ENCODE measurements at places on chromosomes 5 and 9.

GRCh38 chr5:125408448-125409233, 662.2 kb upstream of the ZNF608 start:
- DNase-seq = peak; percentile 88

GRCh38 chr5:96177303-96177869, 215.7 kb upstream of the ELL2 start:
- peak; percentile 76 for DNase-seq

- no peak for DNase-seq
These were observed 37.8 kb downstream of the MOCS2 start for GRCh38 chr5:53071738-53072137.

DNA sequence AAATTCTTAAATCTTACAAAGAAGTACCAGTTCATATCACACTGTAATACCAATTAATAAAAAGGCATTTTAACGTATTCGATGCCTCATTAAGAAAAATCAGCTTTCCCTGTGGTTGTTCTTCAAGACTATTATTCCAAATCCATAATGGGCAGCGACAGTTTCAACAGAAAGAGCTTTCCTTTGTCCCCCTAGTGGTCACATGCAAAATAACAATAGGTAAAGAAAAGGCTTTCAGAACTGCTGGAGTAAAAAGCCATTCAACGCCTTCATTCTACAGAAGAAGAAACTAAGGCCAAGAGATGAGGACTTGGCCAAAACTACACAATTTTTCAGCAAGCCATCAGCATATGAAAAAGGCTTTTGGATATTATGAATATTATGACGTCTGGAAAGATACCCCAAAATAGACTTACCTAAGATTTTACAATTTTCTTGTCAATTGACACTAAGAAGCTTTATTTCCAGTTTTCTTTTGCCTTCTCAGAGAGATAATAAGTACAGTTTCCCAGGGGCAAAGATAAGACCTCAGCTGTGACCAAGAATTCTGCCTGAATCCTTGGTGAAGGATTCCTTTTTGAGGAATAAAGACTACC, 6.7 kb upstream of the CDH6 start:
- peak; percentile 20 for DNase-seq

DNA sequence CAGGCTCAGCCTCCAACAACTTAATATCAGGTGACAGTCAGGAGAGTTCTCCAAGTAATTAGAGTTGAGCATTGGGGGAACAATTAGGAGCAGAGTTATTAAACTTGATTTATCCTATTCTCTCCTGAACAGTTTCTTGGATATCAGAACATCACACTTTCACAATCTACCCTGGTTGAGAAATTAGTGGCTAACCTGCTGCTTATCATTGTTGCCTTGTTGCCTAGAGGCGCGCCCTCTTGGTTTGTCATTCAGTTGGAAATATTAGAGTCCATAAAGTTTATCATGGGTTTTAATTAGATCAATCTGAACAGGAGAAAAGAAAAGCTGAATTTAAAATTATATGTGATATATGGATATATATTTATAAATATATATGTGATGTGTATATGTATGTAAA, 291.1 kb downstream of the CCDC171 start:
- DNase-seq = no peak
